A172 (cell line): ENCODE measurements at places on chromosomes 11 and 22. TPM values are rescaled to one million over a fixed set of nuclear protein-coding genes. Genes with fewer than 3 reads are reported as not detected.

The HSPB2 gene
- not detected in 2 replicates for total RNA-seq

The PARVG gene
- total RNA-seq = not detected in 2 replicates

The LIN7C gene
- 61.4 and 73.3 TPM in 2 replicates for total RNA-seq

The SEC14L6 gene
- total RNA-seq = not detected in 2 replicates

The FTH1 gene
- 511 and 651 TPM in 2 replicates for total RNA-seq

The LGR4 gene
- 10.0 and 10.1 TPM in 2 replicates for total RNA-seq

The GNB1L gene
- total RNA-seq = 8.9 and 9.6 TPM in 2 replicates

The NLRP6 gene
- not detected in 2 replicates for total RNA-seq

The TCN2 gene
- total RNA-seq = 6.1 and 6.6 TPM in 2 replicates

The OR5L1 gene
- total RNA-seq = not detected in 2 replicates

The FAM227A gene
- 0.83 and 2.5 TPM in 2 replicates for total RNA-seq
